ENCODE measurements at places on chromosomes 7 and 10.

DNA sequence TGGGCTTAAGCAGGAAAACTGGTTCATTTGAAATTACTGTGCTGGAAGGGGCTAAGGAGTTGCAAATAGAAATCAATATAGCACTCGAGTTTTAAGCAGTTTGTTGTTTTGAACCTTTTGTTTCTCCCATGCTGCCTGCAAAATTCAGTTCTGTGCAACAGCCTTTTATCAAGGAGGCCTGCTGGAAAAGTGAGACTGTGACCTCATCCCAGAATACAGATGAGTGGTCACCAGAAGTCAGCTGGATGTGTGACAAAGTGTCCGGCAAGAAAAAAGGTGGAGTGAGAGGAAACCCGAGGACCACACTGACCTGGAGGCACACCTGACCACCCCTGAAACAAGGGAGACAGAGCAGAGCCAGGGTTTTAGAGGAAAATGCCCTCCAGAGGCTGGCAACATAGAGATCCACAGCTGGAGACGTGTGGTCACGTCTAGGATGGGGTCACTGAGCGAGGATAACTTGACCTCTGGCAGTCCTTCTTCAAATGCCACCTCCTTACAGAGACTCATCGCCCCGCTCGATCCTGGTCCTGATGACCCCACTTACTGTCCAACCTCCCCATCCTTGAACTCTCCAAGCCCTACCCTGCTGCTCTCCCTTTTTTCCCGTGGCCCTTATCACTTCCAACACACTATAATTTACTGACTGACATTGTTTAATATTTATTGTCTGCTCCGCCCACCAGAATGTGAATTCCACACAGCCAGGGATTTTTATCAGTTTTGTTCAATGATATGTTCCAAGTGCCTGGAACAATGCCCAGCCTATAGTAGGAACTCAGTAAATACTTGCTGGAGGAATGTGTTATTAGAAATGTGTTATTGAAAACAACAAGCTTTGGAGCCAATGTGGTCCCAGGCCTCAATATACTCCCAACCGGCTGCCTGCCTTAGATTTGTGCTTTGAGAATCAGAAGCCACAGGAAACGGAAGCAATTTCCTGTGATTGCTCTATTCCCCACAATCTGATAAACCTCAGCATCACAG, 243.8 kb downstream of the GLI3 start:
- no peak for DNase-seq

- DNase-seq: no peak
Measured at GRCh38 chr10:99913831-99914235, 95.9 kb downstream of the DNMBP start.

DNA sequence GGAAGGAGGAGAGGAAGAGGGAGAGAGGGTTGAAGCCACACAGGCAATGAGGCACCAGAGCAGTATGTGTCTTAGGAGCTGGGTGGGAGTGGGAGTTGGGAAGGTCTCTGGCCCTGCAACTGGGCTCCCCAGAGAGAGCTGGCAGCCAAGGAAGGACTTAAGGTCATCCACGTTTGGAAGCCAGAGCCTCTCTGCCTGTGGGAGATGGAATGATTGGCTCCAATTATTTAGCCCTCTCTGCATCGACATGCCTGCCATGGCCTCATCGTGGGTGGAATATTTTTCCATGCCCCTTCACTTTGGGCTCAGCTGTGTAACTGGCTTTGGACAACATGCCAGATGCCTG, 478.5 kb downstream of the RPS24 start:
- DNase-seq: no peak

DNA sequence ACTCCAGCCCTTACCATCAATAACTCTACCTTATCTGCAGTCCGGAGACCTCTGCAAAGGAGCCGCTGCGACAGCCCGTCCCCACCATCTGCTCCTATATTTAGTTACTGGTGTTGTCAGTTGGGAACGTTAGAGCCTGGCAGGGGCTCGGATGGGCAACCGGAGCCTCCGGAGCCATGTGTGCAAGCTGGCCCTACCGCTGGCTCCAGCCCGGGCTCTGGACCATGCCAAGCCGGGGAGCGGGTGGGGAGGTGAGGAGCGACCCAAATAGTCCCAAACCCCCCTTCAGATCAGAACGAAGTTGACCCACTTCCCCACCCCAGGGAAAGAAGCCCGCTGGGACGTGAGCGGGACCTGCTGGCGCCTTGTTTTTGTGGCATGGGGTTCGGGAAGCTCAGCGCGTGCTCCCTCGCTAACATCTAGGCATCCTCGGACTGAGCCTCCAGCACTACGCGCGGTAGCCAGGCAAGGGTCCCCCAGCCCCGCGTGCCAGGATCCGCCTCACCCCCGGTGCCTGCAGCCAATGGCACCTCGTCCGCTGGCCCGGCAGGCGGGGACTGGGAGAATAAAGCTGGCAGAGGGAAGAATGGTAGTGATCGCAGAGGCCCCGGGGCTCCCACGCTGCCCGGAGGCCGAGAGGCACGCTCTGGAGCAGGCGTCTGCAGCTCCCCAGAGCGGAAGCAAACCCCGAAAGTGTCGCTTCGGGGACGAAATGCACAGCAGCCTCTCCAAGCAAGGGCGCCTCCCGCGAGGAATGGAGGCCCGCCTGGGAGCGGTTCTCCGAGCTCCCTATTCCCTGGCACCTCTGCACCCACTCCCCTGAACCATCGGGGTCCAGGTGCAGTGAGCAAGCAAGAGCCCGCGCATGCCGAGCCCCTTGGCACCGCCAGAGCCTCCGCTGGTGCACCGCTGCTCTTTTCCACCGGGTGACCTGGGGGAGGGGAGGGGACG, 679 bp downstream of the LRRC20 start:
- DNase-seq: no peak

GRCh38 chr10:117405730-117406129, 30.5 kb upstream of the PDZD8 start:
- DNase-seq: no peak

GRCh38 chr10:110474017-110474416, 23.7 kb upstream of the DUSP5 start:
- no peak for DNase-seq

- DNase-seq: no peak
Measured at GRCh38 chr10:121159670-121160069, 308.5 kb downstream of the WDR11 start.

- no peak for DNase-seq
Measured at GRCh38 chr7:135717693-135718092, 10.3 kb downstream of the SLC13A4 start.

GRCh38 chr10:117432866-117433265, 57.6 kb upstream of the PDZD8 start:
- DNase-seq: no peak

DNA sequence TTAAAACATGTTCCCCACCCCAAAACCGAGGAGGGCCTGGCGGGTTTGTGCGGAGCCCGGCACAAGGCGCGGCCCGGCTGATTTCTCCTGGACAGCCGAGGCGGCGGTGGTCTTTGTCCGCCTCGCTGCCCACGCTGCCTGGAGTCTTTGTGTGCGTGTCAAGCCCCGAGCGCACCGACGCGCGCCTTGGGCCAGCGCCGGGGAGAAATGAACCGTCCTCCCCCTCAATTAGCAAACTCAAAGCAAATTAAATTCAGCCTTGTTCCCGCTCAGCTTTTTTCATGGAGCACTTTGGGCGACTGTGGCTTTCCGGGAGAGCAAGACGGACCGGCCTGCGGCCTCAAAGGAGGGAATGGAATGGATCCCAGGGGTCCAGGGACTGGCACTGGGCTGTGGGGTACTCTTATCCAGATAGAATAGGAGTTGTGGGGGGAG, 4.1 kb downstream of the EMX2 start:
- DNase-seq: no peak
